Upper lobe of right lung (tissue), 1 donor: ENCODE measurements at places on chromosomes 3 and 15.
A peak's percentile ranks its signal among the peaks of the same experiment; 100 is the strongest.

- DNase-seq = no peak
These were observed 53.9 kb downstream of the LINGO1 start for GRCh38 chr15:77578641-77579372.

- no peak for DNase-seq
These were observed 42.1 kb downstream of the PRTG start for GRCh38 chr15:55700876-55701275.

GRCh38 chr3:37531066-37531720 is 330.5 kb upstream of the CTDSPL start:
- DNase-seq = no peak

DNA sequence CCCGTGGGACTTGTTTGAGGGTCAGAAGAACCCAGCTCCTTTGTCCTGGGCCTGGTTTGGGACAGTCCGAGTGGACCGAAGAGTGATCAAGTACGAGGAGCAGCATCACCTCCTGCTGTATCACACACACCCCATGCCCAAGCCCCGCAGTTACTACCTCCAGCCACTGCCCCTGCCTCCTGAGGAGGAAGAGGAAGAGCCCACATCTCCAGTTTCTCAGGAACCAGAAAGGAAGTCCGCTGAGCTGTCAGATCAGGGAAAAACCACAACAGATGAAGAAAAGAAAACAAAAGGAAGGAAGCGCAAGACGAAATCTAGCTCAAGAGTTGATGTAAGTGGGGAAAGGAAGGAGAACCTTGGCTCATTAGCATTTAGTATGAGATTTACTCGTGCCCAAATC is 3.3 kb upstream of the P2RY12 start:
- no peak for DNase-seq

DNA sequence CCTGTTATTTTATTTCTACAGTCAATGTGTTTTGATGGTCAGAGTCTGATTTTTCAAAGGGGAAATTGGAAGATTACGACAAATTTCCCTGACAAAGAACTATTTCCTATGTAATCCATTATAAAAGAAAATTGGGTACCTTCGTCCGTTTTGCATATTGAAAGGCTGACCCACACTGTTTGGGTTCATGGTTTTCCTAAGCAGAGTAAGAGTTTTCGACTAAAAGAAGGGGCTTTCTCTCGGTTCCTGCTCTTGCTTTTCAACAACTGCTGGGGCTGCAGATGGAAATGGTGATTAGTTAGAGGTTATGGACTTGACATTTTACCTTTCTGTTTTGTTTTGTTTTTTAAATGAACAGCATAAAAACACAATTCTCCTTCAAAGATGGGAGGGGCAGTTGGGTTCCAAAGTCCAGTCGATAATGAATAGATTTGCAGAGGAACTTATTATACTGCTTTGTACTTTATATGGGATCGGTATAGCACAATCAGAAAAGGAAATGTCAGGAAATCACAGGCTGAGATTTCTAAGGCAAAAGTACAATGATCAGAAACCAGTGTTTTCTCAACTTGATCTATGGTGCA is 978 bp downstream of the KCNMB2 start:
- DNase-seq = no peak

DNA sequence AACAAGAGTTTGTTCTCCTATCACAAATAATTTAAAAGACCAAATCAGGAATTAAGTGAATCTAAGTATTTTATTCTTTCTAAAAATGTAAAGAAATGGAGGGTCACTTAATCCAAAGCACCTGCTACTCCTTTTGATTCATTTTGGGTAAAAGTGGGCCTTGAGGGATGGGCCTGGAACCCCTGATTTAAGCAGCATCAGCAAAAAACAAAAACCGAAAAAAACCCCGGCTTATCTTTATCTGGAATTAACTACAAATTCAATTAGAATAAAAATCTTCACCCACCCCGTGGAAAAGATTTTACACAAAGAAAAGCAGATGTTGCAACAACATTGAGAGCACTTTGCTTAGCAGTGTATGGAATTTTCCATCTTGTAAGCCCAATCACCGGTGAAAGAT is 1018.2 kb downstream of the MCTP2 start:
- DNase-seq = no peak

DNA sequence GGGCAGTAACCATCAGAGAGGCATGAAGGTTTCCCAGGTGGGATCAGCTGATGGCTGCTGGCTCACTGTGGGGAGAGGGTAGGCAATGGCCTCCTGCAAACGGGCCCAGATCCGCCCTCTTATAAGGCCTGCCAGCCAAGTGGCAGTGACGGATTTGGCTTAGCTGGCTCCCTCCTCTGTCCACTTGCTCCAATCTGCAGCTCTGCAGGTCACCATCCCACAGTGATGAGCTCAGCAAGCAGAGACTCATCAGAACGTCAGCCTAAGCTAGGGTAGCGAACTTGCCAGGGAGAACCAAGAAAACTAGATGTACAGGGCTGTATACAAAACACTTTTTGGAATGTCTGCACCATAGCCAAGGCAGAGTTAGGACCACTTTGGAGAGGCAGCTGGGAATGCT is 62.8 kb upstream of the DCLK3 start:
- DNase-seq = no peak

DNA sequence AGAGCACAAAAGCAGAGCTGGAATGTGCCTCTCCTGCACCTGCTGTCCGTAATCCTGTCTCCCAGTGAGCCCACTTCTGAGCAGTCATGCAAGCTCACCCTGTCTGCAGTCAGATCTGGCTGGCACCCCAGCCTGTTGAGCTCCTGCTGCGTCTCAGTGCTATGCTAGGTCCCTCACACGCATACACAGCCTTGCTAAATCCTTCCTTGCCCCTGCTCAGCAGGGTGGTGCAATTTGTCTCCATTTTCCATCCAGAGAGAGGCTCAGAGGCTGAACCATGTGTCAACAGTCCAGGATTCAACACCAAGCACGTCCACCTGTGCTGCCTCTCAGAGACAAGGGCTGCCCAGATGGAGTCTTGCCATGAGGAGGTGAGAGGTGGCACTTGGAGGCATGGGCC is 11.0 kb downstream of the POMGNT2 start:
- DNase-seq = no peak

GRCh38 chr15:30036036-30036703 is 46.6 kb upstream of the GOLGA8J start:
- DNase-seq = no peak

DNA sequence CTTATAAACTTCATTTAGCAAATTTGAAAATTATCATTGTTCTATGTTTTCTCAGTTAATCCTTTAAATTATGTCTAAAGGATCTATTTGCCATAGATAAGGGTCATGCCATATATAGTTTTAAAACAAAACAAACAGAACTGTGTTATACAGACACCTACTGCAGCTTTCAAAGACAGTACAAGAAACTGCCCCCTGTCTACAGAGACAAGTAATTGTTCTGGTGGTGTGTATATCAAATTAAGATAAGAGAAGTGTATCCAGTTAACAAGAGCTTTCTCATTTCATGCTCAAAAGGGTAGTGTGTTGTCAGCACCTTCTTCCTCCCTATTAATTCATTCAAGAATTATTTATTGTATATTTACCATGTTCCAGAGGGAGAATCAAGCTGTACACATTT is 201.2 kb downstream of the FMN1 start:
- no peak for DNase-seq

- no peak for DNase-seq
These were observed 51.7 kb upstream of the SLC4A7 start for GRCh38 chr3:27535809-27536392.

DNA sequence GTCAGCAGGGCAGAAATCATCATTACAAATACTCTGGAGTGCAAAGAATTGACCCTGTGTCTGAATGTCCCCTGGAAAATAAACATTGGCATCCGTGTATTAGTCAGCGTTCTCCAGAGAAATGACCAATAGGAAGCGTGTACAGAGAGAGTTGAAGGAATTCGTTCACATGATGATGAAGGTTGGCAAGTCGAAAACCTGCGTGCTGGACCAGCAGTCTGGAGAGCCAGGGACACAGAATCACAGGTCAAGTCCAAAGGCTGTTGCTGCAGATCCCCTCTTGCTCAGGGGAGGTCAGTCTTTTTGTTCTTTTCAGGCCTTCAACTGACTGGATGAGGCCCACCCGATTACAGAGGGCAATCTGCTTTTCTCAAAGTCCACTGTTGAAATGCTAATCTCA is 16.6 kb downstream of the GP9 start:
- no peak for DNase-seq

- no peak for DNase-seq
These were observed 49.9 kb upstream of the IL12A start for GRCh38 chr3:159938714-159939113.

GRCh38 chr3:109707617-109708016 is 370.3 kb upstream of the DPPA4 start:
- DNase-seq = no peak

- DNase-seq = no peak
These were observed 88.6 kb downstream of the LRIG1 start for GRCh38 chr3:66411961-66412887.

DNA sequence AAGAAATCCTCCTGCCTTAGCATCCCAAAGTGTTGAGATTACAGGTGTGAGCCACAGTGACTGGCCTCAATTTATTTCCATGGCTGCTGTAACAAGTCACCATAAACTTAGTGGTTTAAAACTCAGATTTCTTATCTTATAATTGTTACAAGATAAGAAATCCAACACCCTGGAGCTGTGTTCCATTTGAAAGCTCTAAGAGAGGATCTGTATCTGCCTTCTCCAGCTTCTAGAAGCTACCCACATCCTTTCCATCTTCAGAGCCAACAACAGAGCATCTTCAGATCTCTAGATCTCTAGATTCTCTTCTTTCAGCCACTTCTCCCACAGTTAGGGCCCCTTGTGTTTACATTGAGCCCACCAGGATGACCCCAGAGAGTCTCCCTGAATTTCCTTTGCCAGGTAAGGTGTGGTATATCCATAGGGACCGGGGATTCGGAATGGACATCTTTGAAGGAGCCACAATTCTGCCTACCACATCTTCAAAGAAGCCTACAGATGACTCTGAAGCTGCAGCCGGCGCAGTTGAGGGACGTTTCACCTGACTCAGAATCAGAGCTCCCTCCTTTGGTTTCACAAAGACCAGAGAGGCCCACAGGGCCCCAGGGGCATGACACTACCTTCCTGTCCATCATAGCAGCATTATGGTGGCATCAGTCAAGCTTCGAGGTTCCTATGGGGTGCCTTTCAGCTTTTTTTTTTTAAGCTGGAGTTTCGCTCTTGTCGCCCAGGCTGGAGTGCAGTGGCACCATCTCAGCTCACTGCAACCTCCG is 87.0 kb upstream of the IGF1R start:
- DNase-seq = no peak

DNA sequence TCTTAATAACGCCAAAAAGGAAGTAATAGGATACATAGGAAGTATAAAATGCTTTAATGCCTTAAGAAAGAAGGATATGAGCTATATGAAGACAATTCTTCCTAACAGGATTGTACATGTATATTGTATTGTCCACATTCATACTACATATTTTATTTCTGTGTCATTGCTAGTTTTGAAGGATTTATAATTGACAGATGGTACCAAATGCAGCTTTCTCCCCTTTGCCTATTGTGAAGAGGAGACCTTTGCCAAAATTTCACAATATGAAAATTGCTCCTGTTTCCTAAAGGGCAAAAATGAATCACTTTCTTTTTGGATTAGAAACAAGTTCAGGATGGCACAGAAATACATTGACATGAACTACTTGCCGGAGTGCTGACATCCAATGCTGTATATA is 34.8 kb upstream of the EOMES start:
- no peak for DNase-seq

- peak; percentile 84 for DNase-seq
These were observed 198.3 kb downstream of the ADAMTS9 start for GRCh38 chr3:64489361-64490044.

- no peak for DNase-seq
These were observed 960 bp downstream of the MFN1 start for GRCh38 chr3:179348325-179349013.

DNA sequence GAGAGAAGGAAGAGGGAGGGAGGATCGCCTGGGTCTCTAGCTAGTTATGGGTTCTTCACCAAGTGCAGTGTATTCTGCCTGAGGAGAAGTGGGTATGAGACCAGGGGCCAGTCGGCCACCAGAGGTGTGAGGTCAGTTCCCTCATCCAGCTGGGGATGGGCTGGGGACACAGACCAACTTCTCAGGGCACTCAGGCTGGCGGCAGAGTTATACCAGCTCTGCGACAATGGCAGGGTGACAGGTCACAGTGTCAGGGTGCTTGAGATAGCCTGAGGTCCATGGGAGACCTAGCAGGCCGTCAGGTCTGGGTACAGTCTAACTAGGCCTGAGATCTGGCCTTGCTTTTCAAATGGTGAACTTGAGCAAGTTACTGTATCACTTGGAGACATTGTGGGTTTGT is 31.4 kb upstream of the PLXNA1 start:
- peak; percentile 13 for DNase-seq

DNA sequence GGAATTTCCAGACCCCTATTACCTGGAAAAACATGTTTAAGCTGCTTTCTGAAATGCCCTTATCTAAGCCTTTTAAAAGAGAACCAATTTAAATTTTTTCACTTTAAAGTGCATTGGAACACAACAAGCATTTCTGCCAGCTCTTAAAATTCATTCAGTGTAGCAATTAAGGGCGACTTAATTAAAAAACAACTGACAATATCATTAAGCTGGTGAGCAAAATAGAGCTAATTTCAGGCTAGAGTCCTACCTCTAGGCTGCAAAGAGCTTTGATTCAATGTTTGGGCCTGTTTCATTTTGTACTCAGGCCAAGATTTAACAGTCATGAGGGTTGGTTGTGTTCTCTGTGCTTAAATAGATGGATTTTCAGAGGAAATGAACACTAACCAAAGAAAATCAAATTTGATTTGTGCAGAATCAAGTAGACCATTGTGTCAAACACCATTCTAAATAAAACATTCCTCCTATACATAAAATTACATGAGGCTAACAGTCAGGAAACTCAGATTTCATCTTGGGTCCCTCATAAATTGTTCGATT is 114.6 kb downstream of the TMEM108 start:
- DNase-seq = no peak

DNA sequence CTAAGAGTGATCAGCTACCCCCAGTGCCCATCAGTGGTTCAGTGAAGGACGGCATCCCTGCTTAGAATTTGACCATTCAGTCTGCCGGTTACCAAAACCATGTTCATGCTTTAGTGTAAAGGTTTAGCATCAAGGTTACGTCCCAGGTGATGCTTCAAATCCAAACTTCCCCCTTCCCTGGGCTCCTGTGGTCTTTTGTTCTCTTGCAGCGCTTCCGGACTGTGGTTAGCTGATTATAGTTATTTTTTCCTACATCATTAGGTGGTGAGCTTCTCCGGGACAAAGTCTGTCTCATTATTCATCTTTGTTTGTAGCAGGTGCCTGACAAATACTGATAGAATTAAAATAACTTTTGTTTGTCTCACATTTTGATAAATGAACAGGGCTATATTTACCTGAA is 28.3 kb upstream of the MYZAP start:
- DNase-seq = no peak
